ENCODE measurements at places on chromosomes 4 and X. TPM values are rescaled to one million over a fixed set of nuclear protein-coding genes. Genes with fewer than 3 reads are reported as not detected.

The CT45A5 gene
- not detected for total RNA-seq

The TCEAL5 gene
- not detected for total RNA-seq

The APLN gene
- total RNA-seq, result not detected

The PGAM4 gene
- total RNA-seq, result not detected

The HCFC1 gene
- 65.7 TPM for total RNA-seq

The DUX4 gene
- not detected for total RNA-seq

The PABPC1L2B gene
- not detected for total RNA-seq

The GRIA3 gene
- total RNA-seq, result 0.34 TPM

The USP51 gene
- 1.5 TPM for total RNA-seq

The H2AZ1 gene
- total RNA-seq, result 105 TPM

The DUSP9 gene
- total RNA-seq, result not detected
